ENCODE measurements at places on chromosomes 16 and 17. TPM values are rescaled to one million over a fixed set of nuclear protein-coding genes. Genes with fewer than 3 reads are reported as not detected.
A peak's percentile ranks its signal among the peaks of the same experiment; 100 is the strongest.

MRPS23 gene
- total RNA-seq, result 19.5 TPM

CCDC92B gene
- not detected for total RNA-seq

DNA sequence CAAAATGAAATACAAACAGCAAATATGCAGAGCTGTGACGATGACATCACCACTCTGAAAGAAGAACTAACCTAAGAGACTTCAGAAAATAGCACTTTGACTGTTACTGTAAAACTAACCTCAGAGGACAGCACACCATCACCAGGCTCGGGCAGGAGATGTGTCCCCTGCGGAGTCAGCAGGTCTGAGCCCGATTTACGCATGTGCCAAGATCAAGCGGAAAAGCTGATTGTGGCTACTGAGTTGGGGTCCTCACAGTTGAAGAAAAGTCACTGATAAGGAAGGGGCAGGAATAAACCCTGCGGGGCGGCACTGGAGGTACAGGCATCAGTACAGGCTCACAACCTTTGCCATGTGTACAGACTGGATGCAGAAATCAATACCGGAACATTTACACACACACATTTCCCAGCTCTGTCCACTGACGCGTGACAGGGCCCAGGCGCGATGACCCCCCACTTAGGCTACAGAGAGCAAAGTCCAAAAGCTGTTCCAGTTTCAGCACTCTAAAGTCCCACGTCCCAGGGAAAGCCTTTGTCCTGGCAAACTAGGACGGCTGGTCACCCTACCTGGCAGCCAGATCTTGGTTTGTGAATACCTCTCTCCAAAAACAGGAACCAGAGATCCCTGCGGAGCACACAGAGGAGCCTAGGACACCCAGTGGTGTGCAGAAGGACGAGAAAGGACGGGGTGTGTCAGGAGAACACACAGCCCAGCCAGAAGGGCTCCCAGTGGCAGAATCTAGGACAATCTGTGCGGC is 21.5 kb downstream of the TRAP1 start:
- DNase-seq, result no peak

GRCh38 chr17:59684967-59685366 is 22.3 kb downstream of the PTRH2 start:
- no peak for DNase-seq

DNA sequence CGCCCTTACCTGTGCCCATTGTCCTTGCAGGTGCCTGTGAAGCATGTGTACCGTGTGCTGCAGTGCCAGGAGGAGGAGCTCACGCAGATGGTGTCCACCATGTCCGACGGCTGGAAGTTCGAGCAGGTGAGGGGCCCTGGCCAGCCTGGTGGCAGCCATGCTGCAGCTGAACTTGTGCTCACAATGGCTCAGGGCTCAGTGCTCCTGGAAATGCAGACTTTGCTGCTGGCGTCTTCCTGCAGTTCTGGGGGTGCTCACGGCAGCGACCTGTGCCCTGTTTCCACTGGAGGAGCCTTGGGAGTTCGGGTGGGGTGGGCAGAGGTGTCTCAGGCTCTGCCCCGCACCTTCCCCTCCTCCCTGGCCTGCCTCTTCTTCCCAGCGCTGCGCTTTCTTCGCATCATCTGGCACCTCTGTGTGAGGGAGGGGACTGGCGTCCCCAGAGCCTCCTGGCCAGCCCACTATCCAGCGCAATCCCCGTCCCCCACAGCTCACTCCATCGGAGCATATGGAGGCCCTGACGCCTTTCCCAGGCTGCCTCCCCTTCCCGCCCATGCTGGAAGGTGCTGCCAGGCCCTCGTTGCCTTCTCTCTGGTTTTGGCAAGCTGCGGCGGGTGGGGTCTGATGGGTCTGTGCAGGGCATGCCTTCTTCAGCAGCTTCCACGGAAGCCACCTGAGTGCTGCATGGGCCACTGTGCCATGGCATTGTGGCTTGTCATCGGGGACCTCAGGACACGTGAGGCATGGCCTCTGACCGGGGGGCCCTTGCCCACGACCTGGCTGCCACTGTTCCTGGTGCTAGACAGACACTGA is 17.7 kb downstream of the KCTD5 start:
- no peak for DNase-seq

DNA sequence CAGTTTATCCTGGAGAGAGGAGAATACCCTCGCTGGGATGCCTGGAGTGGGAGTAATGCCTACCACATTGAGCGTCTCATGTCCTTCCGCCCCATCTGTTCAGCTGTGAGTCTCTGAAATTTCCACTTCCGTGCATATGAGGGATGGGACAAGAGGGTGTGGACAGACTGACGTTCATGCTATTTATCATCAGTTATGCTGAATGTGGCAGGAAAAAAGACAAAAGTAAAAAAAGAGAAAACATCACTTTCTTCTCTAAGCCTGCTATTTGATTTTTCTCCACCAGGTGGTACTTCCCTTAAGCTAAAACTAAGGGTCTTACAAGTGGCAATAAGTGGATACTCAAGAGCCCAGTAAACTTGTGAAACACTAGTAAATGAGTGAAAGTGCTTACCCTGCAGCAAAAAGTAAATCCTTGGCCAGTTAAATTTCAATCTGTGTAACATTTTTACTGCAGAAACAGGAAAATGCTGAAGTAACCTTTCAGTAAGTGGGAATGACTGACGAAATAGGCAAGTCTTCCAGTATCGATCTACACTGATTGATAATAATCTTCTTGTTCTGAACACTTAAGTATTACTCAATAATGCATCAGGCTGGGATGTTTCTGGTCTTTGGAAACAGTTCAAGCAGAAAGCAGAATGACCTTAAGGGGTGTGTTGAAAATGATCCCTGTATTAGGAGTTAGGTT is 5.6 kb downstream of the CRYBA1 start:
- peak; percentile 62 for DNase-seq

DNA sequence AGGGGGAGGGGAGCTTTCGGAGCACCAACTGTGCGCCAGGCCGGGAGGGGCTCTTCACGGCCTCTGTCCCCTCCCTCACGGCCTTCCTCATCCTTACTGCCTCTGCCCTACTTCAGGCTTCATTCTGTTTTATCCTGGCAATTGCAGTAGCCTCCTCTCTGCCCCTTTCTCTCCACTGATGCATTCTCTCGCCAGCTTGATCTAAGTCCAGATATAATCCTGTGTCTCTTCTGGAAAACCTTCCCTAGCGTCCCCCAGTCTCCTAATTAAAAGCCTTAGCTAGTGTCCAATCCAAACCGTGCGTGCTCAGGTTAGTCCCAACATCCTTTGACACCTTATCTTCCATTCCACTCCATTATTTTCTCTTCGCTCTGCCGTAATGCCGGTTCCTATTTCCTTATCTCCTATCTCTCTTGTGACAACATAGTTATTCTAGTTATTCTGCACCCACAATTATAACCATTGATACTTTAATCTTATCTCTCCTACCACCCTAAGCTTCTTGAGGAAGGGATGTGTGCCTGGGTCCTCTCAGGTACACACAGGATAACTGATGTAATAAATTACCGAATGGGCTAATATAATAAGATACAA is 869 bp downstream of the ZNF48 start:
- no peak for DNase-seq

GRCh38 chr16:68082629-68083238 is 2.4 kb upstream of the NFATC3 start:
- DNase-seq, result no peak

DNA sequence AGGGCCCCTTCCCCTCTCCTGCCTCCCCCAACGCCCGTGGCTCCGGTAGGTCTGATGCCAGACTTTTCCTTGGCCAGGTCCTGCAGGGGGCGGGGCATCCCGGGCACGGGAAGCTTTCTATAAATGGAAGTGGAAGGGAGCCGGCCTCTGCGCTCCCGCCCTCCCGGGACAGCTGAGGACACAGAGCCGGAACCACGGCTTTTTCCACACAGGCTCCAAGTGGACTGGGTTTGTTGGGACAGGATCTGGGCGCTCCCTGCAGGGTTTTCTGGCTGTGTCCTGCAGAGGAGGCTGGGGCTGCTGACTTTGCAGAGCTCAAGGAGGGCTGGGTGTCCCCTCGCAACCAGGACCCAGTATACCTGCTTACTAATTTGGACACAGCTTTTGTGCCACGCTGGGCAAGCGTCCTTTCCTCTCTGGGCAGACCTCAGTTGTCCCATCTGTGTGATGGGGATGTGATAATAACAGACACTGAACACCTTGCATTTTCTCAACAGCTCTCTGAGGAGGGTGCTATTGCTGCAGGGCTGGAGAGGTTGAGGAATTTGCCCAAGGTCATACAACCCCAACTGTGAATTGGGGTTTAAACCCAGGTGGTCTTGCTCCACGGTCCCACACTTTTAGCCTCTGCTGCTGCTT is 1.8 kb downstream of the TNS4 start:
- peak; percentile 59 for DNase-seq

DNA sequence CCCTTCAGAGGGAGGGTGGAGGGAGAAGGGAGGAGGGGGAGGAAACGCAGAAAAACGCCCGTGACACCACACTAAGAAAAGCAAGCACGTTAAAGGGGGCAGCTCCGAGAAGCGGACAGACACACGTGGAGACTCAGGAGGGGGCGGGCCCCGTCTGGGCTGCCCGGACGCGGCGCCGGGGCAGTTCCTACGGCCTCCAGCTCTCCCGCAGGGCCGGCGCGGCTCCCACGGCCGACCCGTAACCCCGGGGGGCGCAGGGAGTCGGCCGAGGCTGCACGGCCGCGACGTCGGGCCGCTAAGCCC is 362 bp downstream of the KLHDC4 start:
- DNase-seq, result no peak

DNA sequence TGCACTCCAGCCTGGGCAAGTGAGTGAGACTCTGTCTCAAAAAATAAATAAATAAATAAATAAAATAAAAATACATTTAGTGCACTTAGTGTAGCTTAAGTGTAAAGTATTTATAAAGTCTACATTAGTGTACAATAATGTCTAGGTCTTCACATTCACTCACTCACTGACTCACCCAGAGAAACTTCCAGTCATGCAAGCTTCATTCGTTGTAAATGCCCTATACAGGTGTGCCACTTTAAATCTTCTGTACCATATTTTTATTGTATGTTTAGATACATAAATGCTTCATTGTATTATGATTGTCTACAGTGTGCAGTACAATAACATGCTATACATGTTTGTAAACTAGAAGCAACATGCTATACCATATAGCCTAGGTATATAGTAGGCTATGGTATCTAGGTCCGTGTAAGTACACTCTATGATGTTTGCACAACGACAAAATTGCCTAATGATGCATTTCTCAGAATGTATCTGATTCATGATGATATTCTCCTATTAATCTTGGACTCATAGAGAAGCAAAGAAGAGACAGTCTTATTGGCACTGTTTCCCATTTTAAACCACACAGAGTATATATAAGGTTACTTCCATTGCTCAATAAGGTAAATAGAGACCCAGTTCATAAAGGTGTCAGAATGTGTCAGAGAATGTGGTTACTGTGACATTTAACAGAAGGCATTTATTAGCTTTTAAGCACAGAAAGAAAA is 1314.9 kb downstream of the CDH11 start:
- DNase-seq, result no peak

GRCh38 chr17:63450551-63450950 is 4.4 kb upstream of the CYB561 start:
- DNase-seq, result no peak

TBC1D3 gene
- total RNA-seq, result not detected

SLC16A6 gene
- 0.09 TPM for total RNA-seq

DNA sequence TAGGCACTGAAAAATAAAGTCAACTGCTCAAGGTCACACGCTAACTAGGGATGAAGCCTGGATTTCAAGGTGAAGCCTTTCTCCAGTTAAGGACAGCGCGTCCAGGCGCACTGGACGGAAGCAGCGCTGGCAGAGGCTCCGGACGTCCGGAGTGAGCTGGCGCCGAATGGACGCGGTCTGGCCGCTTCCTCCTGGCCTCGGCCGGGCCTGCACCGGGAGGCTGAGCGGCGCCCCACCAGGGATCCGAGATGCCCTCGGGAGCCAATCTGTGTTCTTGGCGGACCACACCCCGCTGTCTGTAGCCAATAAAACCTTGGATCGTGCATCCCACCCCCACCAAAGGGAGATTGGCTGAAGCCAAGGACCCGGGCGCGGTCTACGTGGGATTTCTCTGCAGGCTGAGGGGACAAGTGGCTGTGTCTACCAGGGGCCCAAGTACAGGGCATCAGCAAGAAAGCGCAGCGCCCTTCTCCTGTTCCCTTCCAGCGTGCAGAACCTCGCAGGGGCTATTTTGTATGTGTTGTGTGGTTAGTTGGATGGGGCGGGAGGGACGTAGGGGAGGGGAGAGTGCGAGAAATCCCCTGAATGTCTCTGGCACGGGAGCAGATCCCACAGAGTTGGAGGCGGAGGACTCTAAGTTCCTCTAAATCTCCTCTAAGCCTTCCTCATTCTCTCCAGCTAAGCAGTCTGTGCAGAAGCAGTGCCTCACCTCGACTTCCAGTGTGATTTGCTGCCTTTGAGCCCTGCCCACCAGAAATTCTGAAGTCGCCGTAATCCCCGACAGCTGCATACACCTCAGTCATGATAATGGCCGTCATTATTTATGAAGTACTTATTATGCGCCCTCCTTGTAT is 2.5 kb upstream of the AKAP10 start:
- DNase-seq, result no peak

IRX5 gene
- total RNA-seq, result 2.5 TPM

- no peak for DNase-seq
Observed at GRCh38 chr17:27491713-27492190, 35.5 kb downstream of the KSR1 start.

KLHL10 gene
- 0.09 TPM for total RNA-seq

TBC1D3G gene
- not detected for total RNA-seq

DNA sequence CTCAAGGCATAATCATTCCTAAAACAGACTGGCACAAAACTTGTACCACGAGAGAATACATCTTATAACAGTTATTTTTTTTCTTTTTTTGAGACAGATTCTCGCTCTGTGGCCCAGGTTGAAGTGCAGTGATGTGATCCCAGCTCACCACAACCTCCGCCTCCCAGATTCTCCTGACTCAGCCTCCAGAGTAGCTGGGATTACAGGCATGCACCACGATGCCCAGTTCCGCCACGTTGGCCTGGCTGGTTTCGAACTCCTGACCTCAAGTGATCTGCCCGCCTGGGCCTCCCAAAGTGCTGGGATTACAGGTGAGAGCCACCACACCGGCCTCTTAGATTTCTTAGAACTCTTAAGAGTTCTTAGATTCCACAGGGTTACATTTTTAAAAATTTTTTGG is 4.1 kb downstream of the NUFIP2 start:
- DNase-seq, result no peak

- no peak for DNase-seq
Observed at GRCh38 chr17:58398574-58399266, 18.6 kb downstream of the RNF43 start.

- DNase-seq, result peak; percentile 19
Observed at GRCh38 chr17:44061446-44061845, 5.0 kb downstream of the LSM12 start.

STAT3 gene
- 103 TPM for total RNA-seq

MT1E gene
- total RNA-seq, result 103 TPM

MAF gene
- 24.1 TPM for total RNA-seq

- no peak for DNase-seq
Observed at GRCh38 chr17:12592941-12593340, 72.7 kb upstream of the MYOCD start.

DNA sequence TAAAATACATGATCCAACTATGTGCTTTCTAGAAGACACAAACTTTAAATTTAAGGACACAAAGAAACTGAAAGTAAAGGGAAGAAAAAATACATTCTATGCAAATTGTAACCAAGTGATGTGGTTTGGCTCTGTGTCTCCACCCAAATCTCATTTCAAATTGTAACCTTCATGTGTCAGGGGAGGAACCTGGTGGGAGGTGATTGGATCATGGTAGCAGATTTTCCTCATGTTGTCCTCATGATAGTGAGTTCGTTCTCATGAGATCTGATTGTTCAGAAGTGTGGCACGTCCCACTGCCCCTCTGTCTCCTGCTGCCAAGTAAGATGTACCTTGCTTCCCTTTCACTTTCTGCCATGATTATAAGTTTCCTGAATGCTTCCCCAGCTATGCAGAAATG is 15.0 kb downstream of the OR1A1 start:
- no peak for DNase-seq

GRCh38 chr17:32723310-32723955 is 153.5 kb downstream of the MYO1D start:
- DNase-seq, result no peak

All from fibroblast of the aortic adventitia (primary cell).